ENCODE measurements at places on chromosomes 6 and 20.

DNA sequence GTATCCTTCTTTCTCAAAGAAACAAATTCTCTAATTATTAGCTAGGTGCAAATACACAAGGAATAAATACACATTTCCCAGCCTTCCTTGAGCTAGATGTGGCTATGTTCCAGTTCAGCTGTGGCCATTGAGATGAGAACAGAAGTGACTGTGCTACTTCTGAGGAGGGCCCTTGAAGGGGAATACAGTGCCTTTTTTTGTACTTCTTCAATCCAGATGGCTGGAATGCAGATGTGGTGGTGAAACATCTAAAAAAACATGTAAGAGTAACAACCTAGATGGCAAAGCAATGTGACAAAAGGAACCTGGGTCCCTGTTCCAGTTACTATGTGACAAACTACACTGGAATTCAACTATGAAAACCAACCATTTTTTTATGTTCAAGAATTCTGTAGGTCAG, 115.4 kb upstream of the DST start:
- no peak for DNase-seq

DNA sequence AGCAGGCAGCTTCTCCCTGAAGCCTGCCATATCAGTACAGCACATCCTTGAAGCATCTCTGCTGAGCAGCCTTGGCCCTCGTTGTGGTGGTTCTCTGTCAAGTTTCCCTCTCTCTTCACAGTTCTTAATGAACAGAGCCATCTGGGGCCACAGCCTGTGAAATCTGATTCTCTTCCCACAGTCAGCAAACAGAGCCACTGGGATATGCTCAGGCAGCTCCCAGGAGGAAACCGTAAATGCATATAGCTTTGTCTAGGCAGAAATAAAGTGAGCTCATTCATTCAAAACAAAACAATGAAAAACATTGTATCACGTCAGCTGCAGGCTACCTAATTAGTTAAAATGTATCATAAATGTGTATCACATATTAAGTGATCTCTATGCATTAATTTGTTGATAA, 80.3 kb downstream of the TBC1D7 start:
- DNase-seq: no peak

DNA sequence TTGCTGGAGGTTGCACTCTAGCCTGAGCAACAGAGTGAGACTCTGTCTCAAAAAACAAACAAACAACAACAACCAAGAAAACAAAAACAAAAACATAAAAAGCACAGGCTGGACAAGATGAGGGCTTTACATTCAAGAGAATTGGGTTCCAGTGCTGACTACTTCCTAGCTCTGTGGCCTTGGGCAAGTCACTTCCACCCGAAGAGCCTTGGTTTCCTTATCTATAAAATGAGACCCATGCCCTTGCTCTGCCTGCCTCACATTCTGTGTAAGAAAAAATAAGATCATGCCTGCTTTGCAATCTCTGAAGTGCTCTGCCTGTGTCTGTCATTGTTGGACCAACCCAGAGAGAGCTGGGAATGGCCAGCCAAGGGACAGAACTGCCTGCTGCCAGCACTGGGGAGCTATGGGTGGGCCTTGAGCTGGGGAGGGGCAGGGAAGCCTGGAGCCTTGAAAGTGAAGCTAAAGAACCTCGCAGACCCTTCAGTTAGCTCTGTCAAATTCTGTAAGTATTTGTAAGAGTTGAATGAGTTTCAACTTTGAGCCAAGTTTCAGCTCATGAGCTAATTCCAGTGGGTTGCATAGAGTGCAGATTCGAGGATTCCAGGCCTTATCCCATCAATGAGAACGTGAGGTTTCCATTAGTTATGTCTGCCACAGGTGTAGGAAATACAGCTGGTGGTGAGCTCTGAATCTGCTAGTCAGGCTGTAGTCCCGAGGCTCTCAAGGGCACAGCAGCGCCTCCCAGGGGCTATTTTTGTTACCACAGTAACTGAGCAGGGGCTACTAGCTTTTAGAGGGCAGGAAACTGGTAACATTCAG, 93.2 kb downstream of the DLGAP4 start:
- DNase-seq: no peak

DNA sequence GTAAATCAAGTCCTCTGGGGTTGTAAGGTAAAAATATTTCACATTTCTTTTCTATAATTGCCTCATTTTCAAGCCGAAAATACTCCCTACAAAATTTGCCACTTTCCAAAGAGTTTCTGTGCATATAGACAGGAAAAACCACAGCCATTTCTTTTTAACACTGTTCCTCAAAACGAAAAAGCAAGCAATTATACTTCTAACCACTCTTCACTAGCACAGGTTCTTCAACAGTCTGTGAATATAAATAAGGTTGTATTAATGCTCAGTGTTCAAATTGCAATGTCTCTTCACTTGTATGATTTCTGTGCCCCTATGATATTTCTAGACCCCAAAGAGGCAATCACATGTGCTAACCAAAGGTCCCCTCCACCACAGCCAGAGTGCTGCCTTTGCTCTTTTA, 206.0 kb downstream of the SIM1 start:
- DNase-seq: no peak

- no peak for DNase-seq
Measured at GRCh38 chr20:14963262-14963663, 625.9 kb upstream of the FLRT3 start.
